Activated CD4-positive, alpha-beta T cell treated with anti-CD3 and anti-CD28 coated beads for 48 hours (primary cell): ENCODE measurements at places on chromosomes 12 and 14.
A peak's percentile ranks its signal among the peaks of the same experiment; 100 is the strongest.

DNA sequence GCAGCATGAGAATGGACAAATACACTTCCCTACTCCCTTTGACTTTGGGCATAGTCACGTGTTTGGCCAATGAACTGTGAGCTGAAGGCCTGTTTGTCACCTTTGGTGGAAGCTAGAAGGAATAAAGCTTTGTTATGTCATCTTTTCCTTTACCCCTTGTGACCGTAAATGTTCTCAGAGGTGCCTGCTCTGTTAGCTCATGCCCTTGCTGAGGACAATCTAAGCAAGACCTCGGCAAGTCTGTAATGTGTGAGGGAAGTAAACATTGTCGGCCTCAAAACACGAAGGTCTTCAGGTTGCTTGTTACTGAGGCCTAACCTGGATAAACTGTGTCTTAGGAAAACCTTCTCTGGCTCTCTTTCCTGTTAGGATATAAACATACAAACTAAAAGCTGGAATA is 354.2 kb downstream of the TMEM132D start:
- no peak for DNase-seq

- DNase-seq: no peak
Observed at GRCh38 chr12:26554332-26554731, 278.7 kb downstream of the ITPR2 start.

GRCh38 chr14:61253064-61253738 is 27.9 kb downstream of the TMEM30B start:
- DNase-seq: no peak

DNA sequence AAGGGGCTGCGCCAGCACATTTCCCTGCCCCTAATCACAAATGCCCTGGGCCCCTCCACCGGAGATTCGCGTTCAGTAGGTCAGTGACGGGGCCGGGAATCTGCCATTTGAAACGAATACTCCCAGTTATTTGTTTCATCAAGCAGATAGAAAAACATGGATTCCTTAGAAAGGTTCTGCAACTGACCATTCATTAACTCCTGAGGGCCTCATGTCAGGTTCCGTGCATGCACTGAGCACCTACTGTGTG is 25.6 kb upstream of the UBC start:
- DNase-seq: no peak

- DNase-seq: peak; percentile 15
Observed at GRCh38 chr12:30806989-30807694, 52.4 kb upstream of the CAPRIN2 start.

DNA sequence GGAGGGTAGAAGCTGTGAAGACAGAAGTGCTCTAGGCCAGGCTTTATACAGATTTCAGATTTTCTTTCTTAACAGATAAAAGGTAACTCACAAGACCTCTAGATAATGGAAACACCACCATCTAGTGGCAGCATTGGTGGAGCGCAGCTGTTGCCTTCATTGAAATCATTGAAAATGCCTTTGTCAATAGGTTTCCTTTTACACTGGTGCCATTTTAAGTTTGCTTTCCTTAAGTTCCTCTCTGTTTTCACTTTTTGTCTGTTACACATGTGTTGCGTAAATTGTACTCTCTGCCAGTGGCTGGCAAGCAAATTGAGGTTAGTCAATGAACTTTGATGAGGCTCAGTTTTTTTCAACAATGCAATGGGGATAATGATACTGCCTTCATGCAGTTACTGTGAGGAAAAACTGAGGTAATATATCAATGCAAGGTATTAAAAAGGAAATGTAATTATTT is 31.1 kb downstream of the ALDH1L2 start:
- DNase-seq: peak; percentile 84

DNA sequence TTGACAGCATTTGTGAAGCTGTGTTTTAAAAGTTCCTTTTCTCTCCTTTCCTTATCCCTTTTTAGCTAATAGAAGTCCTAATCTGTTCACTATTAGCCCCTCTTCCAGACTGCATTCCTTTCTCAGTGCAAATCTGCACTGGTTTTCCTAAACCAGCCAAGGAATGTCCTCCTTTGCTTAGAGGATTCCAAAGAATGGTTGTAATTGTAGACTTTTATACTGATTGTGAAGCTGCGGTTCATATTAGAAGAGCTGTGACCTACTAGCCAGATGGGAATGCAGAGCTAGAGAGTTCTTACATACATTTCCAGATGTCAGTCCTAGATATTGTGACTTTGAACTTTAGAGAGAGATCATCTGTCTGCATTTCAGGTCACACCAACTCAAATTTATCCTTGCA is 79.8 kb downstream of the MYRFL start:
- no peak for DNase-seq

DNA sequence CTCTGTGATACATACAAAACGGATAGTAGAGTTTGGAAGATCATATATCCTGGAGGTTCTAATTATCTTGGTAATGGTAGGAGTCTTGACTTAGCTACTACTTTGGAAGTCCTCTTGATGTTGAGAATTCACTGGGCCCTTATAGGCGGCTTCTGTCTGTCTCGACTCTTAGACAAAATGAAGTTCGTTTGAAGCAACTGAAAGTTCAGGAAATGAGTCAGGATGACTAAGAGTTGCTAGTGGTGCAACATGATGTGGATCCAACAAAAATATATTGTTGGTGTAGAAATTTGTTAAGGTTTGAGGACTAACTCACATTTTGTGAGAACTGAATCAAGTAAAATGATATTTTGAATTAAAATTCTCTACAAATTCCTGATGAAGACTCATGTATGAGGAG is 272.7 kb downstream of the AEBP2 start:
- DNase-seq: no peak

DNA sequence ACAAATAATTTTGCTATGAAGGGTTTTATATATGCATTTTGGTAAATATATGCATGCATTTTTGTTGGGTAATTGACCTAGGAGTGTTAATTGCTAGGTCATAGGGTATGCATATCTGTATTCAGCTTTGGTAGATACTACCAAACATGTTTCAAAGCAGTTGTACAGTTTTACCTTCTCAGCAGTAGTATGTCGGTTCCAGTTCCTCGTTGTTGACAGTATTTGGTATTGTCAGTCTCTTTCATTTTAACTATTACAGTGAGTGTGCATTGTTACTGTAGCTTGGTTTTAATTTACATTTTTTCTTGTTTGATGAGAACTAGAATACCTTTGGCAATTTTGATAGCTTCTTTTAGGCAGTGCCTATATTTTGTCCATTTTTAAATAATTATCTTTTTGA is 98.9 kb downstream of the ARID2 start:
- DNase-seq: no peak

GRCh38 chr12:93921521-93921920 is 226.9 kb upstream of the PLXNC1 start:
- DNase-seq: no peak
